ENCODE measurements at places on chromosomes 1 and 21.

- DNase-seq, result no peak
Measured at GRCh38 chr1:19000065-19000464, 43.6 kb upstream of the IFFO2 start.

DNA sequence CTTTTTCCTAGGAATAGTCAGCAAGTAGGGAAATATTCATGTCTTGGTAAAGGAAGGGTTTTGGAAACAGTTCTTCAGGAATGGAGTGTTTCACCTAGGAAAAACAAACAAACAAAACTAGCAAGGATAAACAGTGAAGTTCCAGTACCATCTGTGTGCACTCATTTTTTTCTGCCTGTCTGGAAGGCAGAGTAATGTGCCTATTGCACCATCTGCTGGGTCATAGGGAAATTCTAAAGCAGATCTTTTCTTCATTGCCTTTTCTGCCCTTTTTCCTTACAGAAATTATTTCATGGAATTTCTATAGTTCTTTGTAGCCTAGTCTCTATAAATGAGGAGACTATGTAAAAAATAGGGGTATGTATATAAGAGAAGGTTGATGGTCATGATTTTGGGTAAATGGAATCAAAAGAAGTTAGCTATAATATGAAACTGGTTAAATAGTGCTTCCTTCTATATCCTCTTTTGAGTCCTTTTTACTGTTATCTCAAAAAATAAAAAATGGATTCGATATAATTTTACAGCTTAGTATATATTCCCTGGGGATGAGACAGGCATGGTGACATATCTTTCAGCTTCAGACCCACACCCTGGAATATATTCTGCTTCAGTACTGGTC lies 3.4 kb upstream of the HRNR start:
- DNase-seq, result no peak

DNA sequence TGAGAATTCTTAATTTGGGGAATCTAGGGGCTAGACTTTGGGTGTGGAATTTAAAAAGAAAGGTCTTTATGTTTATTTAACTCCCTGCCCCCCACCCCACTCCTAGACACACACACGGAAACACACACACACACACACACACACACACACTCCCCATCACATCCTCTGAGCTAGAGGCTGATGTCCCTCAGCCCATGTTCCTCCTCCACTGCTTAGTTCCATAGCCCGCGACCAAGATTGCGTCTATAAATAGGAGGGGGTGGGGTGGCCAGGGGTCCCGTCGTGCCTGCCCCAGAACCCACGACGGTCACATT lies 655 bp upstream of the KIRREL1 start:
- no peak for DNase-seq

GRCh38 chr1:84489766-84490165 lies 10.7 kb downstream of the RPF1 start:
- DNase-seq, result no peak

GRCh38 chr21:32604464-32604863 lies 7.7 kb downstream of the CFAP298 start:
- DNase-seq, result no peak

DNA sequence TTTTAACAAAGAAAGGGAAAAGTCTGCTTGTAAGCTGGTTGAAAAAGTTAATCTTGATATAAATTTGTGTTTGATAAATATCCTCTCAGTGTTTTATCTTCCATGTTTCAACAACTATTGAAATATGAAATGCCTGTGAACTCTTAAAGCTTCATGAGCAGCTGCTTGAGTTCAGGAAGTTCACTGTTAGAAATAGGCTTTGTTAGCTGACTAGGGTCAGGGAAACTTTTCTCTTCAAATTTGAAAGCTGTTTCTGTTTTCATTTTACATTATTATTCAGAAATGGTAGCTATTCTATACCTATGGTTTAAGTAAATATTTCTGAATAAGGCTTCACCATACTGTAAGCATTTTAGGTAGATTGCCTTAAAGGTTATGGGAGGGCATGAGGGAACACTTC lies 191.7 kb downstream of the HS2ST1 start:
- DNase-seq, result no peak

- no peak for DNase-seq
Measured at GRCh38 chr1:17078991-17079868, 25.4 kb upstream of the SDHB start.

DNA sequence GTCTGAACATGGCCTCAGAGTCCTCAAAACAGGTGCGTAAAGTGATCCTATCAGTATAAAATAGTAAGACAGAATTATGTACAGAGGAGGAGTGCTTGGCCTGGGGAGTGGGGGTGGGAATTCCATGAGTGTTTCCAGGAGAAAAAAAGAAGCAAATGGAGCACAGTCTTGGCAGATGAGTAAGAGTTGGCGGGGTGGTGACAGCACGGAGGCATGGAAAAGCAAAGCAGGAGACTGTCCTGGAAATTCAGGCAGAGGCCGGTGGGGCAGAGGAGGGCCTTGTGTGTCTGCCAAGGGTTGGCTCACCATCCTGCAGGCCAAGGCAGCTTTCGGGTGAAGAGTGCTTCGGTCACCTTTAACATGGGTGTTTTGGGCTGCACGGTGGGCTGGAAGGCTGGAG lies 63.4 kb downstream of the OPTC start:
- no peak for DNase-seq

DNA sequence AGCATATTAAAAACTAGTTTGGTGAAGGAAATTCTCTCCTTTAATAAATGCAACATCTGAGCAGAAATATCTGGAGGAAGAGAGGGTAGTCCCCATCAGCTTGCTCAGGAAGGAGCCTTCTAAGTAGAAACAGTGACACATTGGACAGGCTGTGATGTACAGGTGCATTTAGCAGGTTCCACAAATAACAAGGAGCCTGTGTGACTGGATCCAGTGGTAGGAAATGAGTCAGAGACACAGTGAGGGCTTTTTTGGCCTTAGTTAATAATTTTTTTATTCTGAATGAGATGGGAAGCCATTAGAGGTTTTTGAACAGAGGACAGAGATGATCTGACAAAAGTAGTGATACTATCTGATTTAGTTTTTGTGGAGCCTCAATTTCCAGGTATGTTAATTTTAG lies 738.9 kb upstream of the PTBP2 start:
- DNase-seq, result no peak
